Effector CD4-positive, alpha-beta T cell (primary cell): ENCODE measurements at places on chromosomes 7 and 10.

DNA sequence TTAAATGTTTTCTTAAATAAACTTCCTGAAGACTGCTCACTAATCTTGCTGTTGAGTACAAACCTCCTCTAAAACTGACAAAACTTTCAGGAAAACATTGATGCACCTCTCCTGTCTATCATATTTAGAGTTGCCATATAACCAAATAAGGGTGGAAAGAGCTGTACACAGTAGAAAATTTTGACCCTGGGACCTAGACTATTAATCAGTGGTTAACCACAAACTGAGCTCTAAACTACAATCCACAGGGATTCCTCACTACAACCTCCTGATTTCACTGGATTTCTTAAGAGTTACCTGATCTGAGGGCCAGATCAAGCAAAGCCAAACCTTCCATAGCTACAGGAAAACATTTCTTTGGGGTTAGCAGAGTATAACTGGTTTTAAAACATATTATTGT lies 39.9 kb upstream of the WNT16 start:
- DNase-seq: no peak

- no peak for DNase-seq
Observed at GRCh38 chr7:99014113-99014985, 129.6 kb downstream of the SMURF1 start.

DNA sequence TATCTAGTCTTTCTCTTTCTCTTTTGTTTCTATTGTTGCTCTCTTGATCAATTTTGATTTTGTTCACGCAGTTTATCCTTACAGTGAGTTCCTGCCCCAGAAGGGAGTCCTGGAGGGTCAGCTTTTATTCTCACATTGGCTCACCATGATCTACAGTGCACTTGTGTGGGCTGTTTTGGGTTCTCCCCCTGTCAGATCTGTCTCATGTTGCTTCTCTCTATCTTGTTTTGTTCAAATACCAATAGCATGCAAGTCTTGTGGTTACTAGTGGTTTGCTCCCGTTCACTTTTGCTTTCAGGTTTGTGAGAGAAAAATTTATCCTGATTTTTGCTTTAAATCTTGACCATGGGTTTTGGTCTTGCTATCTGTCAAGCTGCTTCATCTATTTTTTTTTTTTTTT lies 74.3 kb downstream of the PTN start:
- no peak for DNase-seq

GRCh38 chr10:70617798-70618568 lies 15.4 kb upstream of the PRF1 start:
- DNase-seq: no peak
